ENCODE measurements at places on chromosomes 4 and X.

DNA sequence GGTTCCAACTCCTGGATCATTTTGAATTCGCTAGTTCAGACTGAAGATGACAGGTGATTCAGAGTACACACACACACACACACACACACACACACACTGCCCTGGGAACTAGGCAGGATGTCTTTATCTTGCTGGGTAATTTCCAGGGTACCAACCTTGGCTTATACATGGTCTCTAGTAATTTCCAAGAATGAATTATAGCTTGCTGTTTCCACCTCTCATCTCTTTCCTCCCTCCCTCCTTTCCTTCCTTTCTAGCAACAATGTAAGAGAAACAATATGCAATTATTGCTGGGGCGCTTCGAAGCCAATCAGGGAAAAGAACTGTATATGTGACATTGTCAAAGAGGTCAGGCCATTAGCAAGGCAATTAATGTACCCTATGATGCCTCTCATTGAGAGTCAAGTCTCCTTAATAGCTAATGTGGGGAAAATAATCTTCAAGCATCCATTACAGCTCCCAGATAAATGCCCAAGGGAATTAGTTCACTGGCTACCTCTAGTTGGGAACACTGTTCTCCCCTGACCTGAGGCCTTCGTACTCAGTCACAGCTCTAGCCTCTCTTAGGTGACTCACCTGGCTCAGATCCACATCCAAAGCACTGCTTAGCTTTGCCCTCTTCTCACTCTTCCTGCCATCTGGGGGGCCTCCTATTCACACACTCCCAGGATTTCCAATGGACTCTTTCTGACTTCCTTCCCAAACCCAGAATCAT is 311.5 kb downstream of the PPP1R2C start:
- DNase-seq, result no peak

DNA sequence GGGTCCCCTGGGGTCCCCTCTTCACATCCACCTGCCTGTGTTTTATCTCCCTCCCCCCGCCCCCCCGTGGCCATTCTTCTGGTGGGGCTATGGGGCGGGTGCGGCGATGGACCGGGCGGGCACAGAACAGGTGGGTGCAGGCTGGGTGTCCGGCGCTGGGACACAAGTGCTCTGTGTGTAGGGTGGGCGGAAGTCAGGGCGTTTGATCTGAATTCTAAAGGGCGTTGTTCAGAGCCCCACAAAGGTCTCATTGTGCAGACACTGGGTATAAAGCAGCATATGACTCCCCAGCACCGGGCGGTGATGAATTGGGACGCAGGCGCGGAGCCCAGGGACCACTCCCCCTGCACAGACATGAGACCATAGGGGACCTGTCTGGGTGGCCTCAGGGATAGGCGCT is at the start of gene GJB1:
GJB1 (plus strand) TSS at position 296 of the 400 bp plus-strand sequence. CDS start 484 bp downstream, outside the sequence.
- no peak for DNase-seq

DNA sequence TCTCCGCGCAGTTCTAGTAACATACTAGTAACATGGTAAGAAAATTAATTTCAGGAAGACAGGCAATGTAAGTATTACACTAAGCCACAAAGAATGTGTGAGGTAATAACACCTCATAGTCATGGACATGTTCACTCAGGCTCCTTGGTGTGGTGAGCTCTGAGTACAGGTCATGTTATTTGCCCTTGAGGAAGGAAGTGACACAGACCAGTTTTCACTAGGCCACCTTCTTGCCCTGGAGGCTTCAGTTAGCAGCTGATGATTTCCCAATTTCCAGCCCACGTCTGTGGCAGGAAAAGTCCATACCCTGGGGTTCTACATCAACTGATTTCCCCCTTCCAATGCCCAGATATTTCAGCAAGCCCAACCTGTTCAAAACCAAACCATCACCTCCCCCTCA is 6.7 kb downstream of the APOO start:
- no peak for DNase-seq

- DNase-seq, result peak; percentile 24
Measured at GRCh38 chr4:161320377-161320776, 843.4 kb downstream of the FSTL5 start.

Data from WTC11 (cell line).